BE2C (cell line): ENCODE measurements at places on chromosomes 4 and X.
A peak's percentile ranks its signal among the peaks of the same experiment; 100 is the strongest.

DNA sequence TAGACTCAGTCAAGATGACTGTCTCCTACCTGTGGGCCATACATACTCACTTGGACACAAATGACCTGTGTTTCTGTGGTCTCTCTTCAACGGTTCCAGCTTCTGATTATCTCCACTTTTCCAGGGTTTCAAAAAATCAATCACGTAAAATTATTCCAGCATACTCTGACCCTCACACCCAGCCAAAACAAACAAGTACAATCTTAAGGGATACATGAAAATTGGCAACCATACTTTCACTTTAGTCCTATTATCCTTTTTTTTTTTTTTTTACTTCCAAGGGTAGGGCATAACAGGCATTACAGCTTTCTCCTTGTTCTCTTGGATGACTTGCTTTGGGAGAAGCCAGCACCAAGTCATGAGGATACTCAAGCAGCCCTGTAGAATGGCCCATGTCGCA, 225.8 kb upstream of the GALNT7 start:
- no peak for DNase-seq

DNA sequence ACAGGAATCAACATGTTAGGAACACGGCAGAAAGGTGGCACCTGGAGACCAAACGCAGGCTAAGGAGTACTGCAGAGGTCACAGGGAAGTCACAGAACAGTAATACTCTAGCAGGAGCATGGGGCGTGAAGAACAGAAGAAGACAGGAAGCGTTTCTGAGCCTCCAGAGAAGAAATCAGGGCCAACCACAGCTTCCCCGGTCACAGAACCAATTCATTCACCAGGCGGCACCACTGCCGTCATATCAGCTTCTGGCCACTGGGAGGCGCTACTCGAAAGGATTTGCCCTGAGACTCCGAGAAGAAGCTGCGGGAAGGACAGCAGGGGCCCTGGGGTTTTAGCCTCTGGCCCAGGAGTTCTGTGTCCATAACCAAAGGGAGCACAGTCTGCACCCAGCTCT, 78.0 kb upstream of the DRD5 start:
- DNase-seq: peak; percentile 43

- no peak for DNase-seq
Observed at GRCh38 chr4:127622621-127622920, 10.2 kb upstream of the INTU start.

- no peak for DNase-seq
Observed at GRCh38 chr4:105274504-105274903, 127.8 kb downstream of the TET2 start.

GRCh38 chrX:17596546-17597205, 140.6 kb upstream of the SCML1 start:
- no peak for DNase-seq

GRCh38 chr4:140448830-140449229, 21.4 kb upstream of the CLGN start:
- DNase-seq: no peak

DNA sequence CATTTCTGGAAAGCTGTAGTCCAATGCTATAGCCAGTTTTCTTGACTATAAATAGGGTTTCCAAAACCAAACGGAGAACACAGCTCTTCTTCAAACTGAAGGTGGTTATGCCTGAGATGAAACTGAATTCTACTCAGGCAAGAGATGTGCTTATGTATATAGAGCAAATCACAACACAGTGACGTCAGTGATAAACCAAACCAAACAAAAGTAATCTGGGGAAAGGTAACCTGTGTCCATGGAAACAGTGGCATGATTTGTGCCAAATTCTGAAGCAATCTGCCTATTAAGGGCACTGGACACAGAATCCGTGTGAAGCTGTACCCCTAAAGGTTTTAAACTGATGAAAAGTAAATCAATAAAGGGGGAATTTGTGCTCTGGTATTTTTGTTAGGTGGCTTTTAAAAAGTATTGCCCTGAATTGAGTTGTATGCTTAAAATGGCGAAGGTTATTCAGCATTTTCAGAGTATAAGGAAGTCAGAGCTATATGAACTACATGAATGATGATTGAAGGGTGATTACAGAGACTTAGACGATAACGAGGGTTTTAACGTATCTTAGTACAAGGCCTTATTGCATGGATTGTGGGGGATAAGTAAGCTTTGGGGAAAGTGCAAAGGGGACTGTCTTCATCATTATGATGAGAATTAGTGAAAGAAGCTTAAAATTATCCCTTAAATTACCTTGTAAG, 38.6 kb downstream of the NPY5R start:
- DNase-seq: no peak

GRCh38 chrX:154397888-154398667, at the start of gene RPL10:
TSS of gene RPL10 (plus strand) at chrX:154398377. CDS start at chrX:154398520, 143 bp downstream.
- DNase-seq: peak; percentile 95

DNA sequence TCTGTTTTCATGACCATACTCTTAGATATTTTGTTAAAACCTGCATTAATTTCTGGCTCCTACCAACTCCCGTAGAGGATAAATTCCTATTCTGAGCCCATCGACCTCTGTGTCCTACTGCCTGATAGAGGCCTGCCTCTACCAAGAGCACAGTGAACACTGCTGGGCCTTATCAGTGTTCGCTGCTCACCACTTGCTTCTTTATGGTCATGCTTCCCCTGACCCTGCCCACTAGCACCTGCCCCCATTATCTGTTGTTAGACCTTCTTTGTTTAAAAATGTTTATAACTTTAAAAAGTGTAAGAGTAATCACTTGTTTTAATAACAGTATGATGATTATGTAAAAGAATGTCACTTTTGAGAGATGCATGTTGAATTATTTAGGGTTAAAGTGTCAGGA, 6.1 kb downstream of the DAPP1 start:
- no peak for DNase-seq

- no peak for DNase-seq
Observed at GRCh38 chrX:7614616-7615015, 228.4 kb upstream of the VCX start.

- no peak for DNase-seq
Observed at GRCh38 chr4:159400558-159401225, 297.8 kb downstream of the RAPGEF2 start.

DNA sequence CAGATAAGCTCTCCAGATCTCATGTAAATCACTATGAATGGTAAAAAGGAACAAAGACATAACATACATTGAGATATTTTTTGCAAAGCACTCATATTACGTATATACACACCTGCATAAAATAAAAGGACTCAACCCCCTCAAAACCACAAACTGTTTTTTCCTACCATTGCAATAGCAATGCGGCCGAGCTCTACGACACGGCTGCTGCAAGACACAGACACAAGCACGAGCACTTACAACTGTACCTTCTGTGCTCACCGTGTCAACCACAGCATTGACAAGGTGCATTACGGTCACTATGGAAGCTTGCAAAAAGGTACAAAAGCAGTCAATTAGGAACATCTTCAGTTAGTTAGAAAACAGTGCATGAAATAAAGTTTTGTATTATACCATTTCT, 37.1 kb upstream of the MTNR1A start:
- no peak for DNase-seq
